ENCODE measurements at places on chromosomes 7 and 10.

DNA sequence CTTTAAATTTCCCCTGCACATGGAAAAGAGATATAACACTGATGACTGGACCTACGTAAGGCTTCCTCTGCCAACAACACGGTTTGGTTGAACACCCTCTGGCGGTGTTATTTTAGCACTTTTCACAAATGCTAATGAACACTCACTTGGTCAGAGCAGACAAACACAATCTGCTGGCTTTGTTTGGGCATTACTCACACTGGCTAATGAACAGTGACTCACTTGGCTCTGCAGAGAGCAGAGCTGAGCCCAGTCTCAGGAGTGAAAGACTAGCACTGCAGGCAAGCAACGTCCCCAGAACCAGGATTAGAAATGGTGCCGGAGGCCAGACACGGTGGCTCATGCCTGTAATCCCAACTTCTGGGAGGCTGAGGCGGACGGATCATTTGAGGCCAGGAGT lies 430.8 kb downstream of the PLXNA4 start:
- DNase-seq: no peak

GRCh38 chr7:131326576-131326975 lies 1.1 kb upstream of the MKLN1 start:
- no peak for DNase-seq

- no peak for DNase-seq
Measured at GRCh38 chr7:142482891-142483658, 225.2 kb upstream of the PRSS58 start.

DNA sequence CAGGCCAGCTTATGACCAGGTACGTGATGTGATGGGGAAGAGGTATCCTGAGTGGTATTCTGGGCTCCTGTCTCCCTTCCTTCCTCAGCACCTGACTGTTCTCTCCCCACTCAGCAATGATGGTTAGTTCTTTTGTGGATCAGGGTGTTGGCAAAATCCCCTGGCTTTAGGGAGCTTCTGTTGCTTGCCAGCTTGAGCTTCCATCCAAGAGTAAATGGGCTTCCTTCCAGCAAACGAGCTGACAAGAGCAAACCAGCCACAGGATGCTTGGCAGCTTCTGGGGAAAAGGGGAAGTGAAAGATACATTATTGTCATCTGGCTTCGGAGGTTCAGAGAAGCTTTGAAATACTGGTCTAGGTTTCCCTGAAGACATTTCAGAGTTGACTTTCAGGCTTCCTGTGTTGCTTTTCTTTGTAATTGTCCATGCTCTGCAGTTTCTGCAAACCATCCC lies 5.2 kb downstream of the DUSP5 start:
- no peak for DNase-seq

GRCh38 chr10:6400821-6401465 lies 179.1 kb downstream of the PRKCQ start:
- DNase-seq: no peak

GRCh38 chr7:115475761-115476385 lies 554.0 kb downstream of the MDFIC start:
- DNase-seq: no peak

- no peak for DNase-seq
Measured at GRCh38 chr10:14325325-14325955, 5.3 kb downstream of the FRMD4A start.

- DNase-seq: no peak
Measured at GRCh38 chr7:128065872-128066271, 34.6 kb upstream of the LRRC4 start.

DNA sequence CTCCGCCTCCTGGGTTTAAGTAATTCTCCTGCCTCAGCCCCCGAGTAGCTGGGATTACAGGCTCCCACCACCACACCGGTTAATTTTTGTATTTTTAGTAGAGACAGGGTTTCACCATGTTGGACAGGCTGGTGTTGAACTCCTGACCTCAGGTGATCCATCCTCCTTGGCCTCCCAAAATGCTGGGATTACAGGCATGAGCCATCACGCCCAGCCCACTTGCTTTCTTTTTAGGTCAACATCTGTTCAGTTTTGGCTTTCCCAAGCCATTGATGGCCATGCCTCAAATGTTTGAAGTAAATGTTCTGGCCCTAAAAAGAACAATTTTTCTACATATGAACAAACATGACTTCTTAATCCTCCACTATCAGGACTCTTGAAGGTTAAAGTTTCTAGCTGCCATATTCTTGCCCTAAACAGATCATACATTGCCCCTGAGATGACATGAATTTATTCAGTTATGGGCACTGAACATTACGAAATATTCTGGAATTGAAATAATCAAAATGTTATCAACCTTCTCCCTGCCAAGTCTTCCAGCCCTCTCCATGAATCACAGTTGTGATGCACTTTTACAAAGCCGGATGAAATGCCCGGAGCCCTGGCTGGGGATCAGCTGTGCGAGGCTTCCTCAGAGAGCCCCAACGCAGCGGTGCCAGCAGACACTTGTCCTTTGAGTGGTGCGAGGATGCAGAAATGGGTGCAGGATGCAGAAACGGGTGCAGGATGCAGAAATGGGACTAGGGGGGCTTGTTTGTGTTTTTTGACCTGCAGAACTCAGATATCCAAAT lies 2.9 kb downstream of the MRLN start:
- no peak for DNase-seq

GRCh38 chr10:76175533-76176165 lies 744.2 kb downstream of the LRMDA start:
- DNase-seq: no peak

GRCh38 chr10:116870949-116871348 lies 21.6 kb downstream of the ENO4 start:
- DNase-seq: no peak

DNA sequence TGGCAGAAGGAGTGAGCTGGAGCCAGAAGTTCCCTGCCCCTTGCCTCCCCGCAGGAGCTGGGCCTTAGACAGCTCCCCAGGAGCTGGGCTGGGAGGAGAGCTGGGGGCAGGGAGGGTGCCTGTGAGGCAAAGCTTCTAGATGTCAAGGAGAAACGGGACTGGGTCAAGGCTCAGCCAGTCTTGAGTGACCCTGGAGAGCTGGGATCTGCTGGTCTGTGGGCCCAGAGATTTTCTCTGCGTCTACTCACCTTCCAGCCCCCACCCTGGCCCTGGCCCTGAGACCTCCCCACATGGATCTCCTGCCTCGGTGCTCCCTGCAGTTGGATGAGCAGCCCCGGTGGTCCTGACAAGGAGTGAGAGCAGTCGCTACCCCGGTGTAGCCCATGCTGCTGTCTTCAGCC lies 20.3 kb upstream of the SHH start:
- no peak for DNase-seq

GRCh38 chr7:122199171-122199570 lies 55.1 kb upstream of the AASS start:
- DNase-seq: no peak

- DNase-seq: no peak
Measured at GRCh38 chr7:149130572-149131198, 4.6 kb upstream of the ZNF425 start.

DNA sequence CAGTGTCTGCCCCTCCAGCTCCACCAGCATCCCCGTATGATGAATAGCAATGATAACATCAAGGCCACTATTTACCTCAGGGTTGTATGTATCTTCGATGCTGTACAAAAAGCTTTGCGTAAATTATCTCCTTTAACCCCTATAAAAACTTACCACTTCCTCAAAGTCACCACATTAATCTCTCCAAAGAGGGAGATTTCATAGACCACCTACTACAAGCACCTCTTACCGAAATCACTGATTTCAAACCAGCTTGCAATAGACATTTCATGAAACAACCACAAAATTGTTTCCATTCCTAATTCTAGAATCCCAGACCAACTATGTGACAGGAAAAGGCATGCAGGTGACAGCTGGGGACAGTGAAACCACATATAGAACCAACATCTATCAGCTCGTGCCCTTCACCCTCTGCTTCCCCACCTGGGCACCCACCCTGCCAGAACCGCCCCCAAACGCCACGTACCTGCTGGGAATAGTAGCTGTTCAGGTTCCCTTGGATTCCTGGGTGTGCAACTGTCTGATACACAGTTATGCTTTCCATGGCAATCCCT lies 20.1 kb upstream of the MMP21 start:
- DNase-seq: no peak

GRCh38 chr10:109851616-109852474 lies 71.5 kb downstream of the XPNPEP1 start:
- no peak for DNase-seq
